Stimulated activated CD8-positive, alpha-beta memory T cell treated with anti-CD3 and anti-CD28 coated beads, Interleukin-7, amount 100 ng/mL, for 24 hours (primary cell): ENCODE measurements at places on chromosomes 3 and 15.

GRCh38 chr15:87959662-87960061, 296.9 kb downstream of the NTRK3 start:
- no peak for DNase-seq

- DNase-seq, result no peak
These were observed 9.3 kb upstream of the TOPAZ1 start for GRCh38 chr3:44232407-44232806.

GRCh38 chr3:123099331-123100192, 32.7 kb downstream of the PDIA5 start:
- no peak for DNase-seq

GRCh38 chr15:67812241-67812644, 13.1 kb upstream of the SKOR1 start:
- no peak for DNase-seq

GRCh38 chr15:68328443-68328842, 50.9 kb downstream of the FEM1B start:
- no peak for DNase-seq

DNA sequence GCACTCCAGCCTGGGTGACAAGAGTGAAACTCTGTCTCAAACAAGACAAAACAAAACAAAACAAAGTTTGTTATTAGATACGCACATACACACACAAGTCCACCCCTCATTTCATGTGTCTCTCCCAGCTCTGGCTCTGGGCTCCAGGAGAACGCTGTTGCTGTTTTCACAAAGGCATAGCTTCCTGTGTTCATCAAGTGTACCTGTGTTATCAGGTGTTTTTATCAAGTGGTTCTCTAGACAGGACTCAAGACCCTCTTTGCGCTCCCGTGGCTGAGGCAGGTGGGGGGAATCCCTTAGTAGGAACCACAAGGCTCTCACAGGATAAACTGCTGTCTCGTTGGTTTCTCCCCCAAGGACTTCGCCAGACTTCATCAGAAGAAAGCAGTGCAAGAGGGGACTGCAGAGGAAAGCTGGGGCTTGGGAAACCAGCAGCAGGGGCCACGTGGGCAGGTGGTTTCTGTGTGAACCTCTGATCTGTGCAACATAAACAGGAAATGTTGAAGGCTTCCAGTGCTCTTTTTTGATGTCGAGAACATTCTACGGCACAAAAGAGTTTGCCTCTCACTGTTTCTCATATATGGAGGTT, 6.9 kb upstream of the PPP1R2 start:
- DNase-seq, result no peak

DNA sequence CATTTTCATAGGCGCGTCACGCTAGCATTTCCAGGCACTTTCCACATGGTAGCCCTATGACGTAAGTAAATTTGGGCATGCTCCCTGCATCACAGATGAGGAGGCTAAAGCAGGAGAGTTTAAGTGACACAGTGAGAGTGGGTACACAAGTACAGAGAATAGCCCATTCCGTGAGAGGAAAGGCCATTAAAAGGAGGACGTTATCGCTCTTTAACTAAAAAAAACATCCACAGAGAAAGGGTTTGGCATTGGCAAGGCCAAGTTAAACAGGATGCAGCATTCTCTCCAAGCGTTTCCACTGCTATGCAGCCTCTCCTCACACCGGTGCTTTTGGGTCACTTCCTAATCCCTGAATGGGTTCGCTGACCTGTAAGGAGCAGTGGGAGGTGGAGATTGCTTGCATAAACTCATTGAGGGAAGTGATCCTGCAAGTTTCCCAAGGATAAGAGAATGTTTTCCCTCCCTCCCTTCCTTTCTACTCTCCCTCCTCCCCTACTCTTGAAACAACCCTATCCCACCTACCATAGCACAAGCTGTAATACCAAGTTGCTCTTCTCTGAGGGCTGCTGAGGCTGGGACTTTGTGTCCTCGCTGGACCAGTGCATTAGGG, 147.7 kb downstream of the VGLL4 start:
- no peak for DNase-seq

DNA sequence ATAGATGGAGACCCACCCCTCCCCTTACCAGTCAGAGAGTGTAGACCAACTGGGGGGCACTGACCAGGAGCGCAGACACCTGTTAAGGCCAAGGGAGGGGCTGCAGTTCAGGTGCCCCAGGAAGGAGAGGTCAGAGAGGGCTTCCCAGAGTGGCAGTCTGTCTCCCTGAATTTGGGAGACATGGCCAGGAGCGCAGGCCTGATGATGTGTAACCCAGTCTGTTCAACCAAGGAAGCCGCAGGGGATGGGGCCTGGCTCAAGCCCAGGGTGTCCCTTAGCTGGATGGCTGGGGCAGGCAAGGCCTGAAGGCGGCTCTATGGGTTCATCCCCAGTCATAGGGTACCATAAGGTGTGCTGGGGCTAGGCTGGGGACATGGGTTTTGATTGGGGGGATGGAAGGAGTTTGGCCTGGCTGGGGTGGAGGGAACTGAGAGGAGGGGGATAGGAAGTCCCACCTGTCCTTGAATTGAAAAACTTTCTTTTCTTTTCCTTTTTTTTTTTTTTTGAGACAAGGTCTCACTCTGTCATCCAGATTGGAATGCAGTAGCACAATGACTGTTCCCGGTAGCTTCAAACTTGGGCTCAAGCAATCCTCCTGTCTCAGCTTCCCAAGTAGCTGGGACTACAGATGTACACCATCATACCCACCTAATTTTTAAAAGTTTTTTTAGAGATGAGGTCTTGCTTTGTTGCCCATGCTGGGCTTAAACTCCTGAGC, 75.7 kb downstream of the SMAD6 start:
- DNase-seq, result no peak

GRCh38 chr3:114451051-114451451, 157.2 kb downstream of the TIGIT start:
- DNase-seq, result no peak

GRCh38 chr15:57596978-57597377, 5.3 kb downstream of the MYZAP start:
- no peak for DNase-seq

- DNase-seq, result no peak
These were observed 167.6 kb downstream of the ECT2 start for GRCh38 chr3:172918165-172918564.

GRCh38 chr3:124019291-124019690, 27.4 kb upstream of the ROPN1 start:
- no peak for DNase-seq

- peak; percentile 33 for DNase-seq
These were observed 17.2 kb downstream of the TNFAIP8L3 start for GRCh38 chr15:51077221-51078153.

DNA sequence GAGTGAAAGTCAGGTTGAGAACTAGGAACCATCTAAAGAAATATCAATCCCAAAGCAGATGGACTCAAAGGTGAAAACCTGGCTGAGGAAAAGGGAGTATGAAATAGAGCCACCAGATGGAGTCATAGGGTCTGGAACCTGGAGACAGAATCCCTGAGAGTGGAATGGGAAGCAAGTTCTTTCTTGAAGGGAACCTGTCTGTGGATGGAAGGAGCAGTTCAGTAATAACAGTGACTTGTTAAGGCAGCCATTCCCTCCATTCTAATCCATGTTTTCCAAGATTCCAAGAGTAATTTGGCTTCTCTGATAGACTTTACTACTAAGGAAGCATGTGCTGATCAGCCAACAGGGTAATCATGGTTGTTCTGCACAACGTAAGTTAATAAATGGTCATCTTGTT, 22.5 kb upstream of the AQP9 start:
- DNase-seq, result no peak

GRCh38 chr15:61612111-61612510, 383.0 kb upstream of the RORA start:
- DNase-seq, result no peak

GRCh38 chr3:25945836-25946235, 155.9 kb downstream of the OXSM start:
- DNase-seq, result no peak

GRCh38 chr3:29870136-29870535, 589.3 kb downstream of the RBMS3 start:
- no peak for DNase-seq

DNA sequence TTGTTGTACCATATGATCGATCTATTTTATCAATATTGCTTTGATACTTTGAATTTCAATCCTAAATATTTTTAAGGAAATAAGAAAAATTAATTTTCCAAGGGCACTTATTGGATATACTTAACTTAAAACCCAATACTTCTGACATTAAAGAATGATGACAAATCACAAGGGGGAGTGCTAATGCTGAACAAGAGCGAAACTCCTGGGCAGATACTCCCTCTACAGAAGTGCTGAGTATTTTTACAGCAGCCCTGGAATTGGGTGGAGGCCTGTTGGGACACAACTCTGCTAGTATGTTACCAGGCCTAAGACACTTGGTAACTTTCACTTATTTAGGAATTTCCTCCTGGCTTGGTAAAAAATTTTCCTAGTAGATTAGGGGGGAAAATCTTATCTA, 46.2 kb downstream of the DENND6A start:
- no peak for DNase-seq

DNA sequence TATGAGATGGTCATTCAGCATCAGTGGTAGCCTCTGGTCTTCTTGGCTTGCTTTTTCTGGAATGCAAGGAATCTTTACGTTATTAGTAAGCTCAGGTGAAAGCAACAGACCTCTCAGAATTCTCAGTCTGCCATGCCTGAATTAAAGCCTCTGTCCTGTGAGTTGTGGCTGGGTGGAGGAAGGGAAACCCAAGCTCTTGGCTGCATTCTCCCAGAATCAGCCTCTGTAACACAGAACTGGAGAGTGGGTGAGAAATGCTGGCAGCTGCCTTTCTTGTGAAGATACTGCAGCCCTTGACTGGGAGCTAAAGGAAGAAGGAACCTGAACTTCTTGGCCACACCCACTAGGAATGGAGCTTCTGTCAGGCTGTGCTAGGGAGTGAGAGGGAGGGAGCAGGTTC, 505.8 kb downstream of the EPHA3 start:
- no peak for DNase-seq

GRCh38 chr3:53513556-53514190, 19.3 kb downstream of the CACNA1D start:
- no peak for DNase-seq

- no peak for DNase-seq
These were observed 106.3 kb upstream of the BFSP2 start for GRCh38 chr3:133293397-133294110.

- DNase-seq, result no peak
These were observed 23.6 kb downstream of the TM4SF4 start for GRCh38 chr3:149497966-149498670.

GRCh38 chr3:136396916-136397315, 146.8 kb downstream of the PCCB start:
- no peak for DNase-seq
